Umbilical cord (tissue), 2 donors: ENCODE measurements at places on chromosomes 3 and 15. TPM values are rescaled to one million over a fixed set of nuclear protein-coding genes. Genes with fewer than 3 reads are reported as not detected.

GRCh38 chr15:65956307-65956706 lies 87.0 kb downstream of the RAB11A start:
- DNase-seq: no peak

DNA sequence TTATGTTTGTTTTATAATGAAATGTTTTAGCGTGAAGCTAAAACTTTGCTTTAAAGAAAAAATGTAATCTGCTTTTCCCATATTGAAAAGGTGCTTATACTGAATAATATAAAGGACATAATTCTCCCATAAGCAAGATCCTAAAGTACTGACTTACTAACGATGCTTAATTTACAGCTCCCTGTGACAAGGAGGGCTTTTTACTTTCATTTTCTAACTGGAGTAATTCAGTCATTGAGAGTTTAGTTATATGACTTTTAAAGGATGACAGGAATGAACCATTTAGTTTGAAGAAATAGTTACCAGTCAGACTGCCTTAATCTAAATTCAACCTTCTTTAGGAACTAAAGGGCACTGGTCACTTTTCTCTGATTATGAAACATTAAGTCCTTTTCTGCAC lies 19.3 kb upstream of the ZPLD1 start:
- peak; percentile 1 for DNase-seq

DNA sequence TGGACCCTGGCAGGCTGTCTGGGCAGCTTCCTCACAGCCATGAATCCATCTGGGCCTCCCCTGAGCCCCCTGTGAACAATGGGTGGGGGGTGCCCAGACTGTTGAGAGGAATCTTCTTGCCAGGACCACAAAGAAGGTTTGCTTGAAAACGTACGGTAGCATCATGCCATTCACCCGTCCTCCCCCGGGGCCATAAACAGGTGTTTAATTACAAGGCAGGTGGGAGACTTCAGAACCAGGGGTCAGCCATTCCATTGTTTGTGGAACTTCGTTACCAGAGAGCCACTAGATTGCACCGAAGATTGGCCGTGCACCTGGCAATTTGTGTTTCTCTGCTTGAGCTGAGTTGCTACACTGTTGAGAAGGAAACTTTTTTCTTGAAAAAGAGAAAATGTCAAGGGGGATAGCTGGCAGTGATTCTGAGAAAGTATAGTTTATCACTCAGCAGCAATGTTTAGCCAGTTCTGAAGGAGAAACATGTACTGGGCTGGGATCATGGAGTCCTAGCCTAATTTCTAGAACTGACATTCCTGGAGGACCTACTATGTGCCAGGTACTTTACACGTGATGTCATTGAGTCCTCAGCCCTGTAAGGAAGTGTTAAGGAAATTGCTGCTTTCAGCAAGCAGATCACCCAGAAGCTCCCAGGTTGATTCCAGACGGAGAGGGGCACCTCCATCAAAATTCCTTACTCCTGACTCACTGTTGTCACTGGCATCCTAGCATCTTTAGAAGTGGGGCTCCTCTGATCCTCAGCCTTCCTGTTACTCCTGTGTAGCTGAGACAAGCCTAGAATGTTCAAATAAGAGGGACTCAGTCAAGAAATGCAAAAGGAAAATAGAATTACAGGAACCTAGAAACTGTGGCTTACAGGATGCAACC lies 103.8 kb upstream of the UBE2E1 start:
- DNase-seq: no peak

DNA sequence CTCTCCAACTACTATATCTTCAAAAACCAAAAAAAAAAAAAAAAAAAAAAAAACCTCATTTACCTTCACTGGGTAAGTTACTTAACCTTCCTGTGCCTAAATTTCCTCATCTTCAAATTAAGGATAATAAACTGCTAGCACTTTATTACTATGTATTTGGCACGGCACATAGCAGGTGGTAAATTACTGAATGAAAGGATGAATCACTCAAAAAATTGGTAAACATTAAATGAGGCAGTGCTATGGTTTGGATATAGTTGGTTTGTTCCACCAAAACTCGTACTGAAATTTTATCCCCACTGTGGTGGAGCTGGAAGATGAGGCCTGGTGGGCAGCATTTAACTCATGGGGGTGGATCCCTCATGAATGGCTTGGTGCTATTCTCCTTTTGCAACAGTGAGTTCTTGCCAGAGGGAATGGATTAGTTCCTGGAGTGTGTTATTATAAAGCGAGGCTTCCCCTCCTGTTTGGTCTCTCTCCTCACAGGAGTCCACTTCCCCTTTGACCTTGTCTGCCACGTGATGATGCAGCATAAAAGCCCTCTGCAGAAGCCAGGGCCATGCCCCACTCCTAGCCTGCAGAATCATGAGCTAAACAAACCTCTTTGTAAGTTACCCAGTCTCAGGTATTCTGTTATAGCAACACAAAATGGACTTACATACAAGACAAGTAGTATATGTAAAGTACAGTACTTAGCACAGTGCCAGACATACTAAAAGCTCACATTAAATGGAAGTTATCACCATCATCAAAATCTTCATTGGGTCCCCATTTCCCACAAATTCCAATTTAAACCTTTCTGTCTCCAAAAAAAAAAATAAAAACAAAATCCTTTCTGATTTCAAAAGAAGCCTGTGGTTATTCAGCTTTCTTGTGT lies 20.6 kb downstream of the DCUN1D1 start:
- DNase-seq: no peak

DNA sequence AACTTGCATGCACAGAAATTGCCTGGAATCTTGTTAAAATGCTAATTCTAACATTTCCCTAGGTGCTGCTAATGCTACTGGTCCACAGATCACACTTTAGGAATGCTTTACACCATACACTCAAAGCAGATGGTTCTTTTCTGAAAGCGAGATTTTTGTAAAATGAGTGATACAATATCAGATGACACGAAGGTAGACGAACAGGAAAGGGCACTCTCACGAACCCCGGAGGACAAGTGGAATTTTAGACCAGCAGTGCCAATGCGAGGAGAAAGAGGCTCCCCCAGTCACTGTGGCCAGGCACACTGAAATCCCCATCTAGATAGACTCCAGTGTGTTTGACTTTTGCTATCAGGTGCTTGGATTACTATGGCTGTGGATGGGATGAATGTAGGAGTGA lies 21.0 kb downstream of the FAIM start:
- DNase-seq: no peak

DNA sequence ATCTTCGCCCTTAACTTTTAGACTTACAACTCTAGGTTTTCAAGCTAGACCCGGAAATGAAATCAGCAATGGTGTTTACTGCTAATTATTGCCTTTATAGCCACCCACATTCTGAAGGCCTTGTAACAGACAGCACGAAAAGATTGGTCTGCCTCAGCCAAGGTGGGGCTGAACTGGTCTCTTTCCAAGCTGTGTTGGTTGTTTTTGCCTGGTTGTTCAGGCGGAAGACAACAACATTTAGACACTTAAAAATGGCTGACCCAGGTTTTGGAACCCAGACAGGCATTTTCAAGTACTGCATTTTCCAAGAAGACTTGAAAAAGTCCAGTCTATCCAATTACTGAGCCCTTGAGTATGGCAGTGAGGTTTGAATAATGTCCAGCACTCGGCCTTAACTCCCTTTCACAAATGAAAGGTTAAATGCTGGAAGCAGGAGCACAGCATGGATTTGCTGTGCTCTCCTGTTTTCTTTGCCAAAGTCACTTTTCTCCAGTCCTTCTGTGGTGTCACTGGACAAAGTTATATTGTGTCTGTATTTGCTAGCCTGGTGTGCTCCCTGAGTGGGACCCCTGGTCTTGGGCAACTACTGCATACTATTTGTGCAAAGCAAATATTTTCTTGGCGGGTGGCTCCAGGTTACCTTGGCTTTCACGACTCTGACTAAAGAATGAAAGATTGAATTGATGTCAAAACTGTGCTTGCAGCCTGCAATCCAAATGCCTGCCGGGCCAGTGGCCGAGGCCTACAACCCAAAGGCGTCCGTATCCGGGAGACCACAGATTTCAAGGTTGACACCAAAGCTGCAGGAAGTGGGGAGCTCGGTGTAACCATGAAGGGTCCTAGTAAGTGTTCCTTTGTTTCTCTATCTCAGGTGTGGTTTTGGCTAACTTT lies 93.5 kb downstream of the FLNB start:
- DNase-seq: no peak

GRCh38 chr3:195221015-195221853 lies 49.7 kb downstream of the XXYLT1 start:
- peak; percentile 61 for DNase-seq

- no peak for DNase-seq
Measured at GRCh38 chr3:155675094-155675493, 69.8 kb downstream of the PLCH1 start.

DNA sequence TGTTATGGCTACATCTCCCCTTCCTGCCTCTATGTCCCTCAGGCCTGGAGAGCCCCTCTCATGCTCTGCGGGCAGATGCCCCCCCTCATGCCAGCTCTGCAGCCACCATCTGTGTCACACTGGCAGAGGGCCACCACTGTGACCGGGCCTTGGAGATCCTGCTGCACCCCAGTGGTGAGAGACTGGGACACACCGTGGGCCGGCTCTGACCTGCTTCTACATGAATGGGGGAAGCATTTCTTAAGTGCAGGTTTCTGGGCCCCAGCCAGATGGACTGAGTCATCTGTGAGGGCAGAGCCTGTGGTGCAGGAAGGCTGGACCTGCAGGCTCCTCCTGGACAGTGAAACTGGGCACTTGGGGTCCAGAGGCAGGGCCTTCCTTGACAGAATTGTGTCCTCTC lies 4.8 kb downstream of the VWA5B2 start:
- DNase-seq: no peak

DNA sequence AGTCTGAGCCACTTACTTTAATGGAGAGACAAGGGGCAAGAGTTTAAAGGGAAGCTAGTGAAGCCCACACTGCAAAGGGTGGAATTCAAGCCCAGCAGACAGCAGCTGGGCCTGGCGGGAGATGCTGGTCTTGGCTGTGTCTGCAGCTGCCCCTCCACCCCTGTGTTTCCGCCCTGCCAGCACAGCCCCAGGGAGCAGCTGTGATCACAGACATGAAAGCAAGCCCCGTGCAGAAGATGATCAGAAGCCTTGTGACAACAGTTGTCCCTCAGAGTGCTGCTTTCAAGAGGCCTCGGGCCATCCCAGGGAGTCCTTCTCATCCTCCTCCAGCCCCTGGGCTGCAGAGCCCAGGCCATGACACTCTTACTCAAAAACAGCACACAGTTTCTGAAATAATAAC lies 24.1 kb upstream of the SLC6A1 start:
- no peak for DNase-seq

DNA sequence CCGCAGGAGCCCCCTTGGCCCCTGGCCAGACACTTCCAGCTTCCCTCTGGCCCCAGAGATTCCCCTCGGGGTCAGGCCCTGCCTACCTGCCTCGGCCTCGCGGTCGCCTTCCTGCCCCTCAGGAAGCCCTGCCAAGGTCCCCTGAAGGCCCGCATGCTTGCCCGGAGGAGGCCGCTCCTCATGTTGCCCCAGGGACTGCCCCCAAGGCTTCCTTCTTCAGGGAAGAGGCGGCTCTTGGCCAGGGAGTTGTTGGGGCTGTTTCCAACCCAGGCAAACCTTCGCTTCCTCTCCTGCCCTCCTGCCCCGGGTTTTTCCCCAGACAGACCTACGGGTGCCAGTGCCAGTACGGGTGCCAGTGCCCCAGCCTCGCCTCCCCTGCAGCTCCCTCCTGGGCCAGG lies 13.5 kb upstream of the MUC4 start:
- no peak for DNase-seq

ALPK3 gene
- 7.9 TPM for total RNA-seq

IL17RC gene
- total RNA-seq: 39.2 TPM
